HFFc6 (cell line): ENCODE measurements at places on chromosomes 4 and X.

- H3K36me3 ChIP-seq: no peaks in the 10 kb centered on the region
- no peak overlapping the region for H3K4me3 ChIP-seq
- peaks cover 2% of the 10 kb centered on the region; the same call in 1 of the 2 replicates for H3K27me3 ChIP-seq
- no peaks in the 10 kb centered on the region for H3K4me1 ChIP-seq
These were observed 85.5 kb downstream of the RTL3 start for GRCh38 chrX:78573630-78574029.

- H3K27ac ChIP-seq: no peak overlapping the region
- H3K4me3 ChIP-seq: no peak overlapping the region
- peaks cover 7% of the 10 kb centered on the region; the same call in 1 of the 2 replicates for H3K4me1 ChIP-seq
- H3K27me3 ChIP-seq: no peaks in the 10 kb centered on the region; the same call in 1 of the 2 replicates
- no peak for DNase-seq
These were observed 96.0 kb downstream of the DHRSX start for GRCh38 chrX:2404776-2405175.

DNA sequence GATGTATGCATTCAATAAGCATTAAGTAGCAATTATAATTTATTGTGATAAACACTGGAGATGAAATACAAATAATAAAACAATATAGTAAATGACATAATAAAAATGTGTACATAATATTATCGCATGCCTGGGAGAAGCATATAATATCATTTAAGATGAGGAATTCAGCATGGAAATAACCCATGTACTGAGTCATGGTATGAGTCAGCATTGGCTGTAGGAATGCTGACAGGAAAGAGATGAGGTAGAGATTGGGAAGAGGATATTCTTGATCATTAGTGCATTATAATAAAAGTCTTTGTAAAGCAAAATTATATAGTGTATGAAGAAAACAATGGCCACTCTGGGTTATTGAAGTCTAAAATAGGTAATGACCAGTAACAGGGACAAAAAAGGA lies 82.8 kb downstream of the MAGEB10 start:
- peak overlapping the region; percentile 70 for H3K4me3 ChIP-seq
- H3K4me1 ChIP-seq: peaks cover 17% of the 10 kb centered on the region
- peak; percentile 43 for DNase-seq
- H3K36me3 ChIP-seq: no peaks in the 10 kb centered on the region
- no peaks in the 10 kb centered on the region for H3K27me3 ChIP-seq

DNA sequence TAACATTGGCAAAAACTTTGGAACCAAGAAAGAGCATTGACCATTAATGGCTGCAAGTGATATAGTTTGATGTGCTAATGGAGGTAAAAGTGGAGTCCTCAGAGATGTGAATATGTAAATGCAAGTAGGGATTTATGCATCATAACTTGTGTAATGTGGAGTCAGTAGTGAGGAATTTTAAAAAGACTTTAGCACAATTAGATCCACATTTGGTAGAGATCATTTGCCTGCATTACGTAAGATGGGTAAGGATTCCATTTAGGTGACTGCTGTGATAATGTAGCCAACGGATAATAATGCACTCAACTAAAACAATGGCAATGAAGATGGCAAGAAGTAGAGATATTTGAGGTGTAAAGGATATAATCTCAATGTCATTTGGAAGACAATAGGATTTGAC lies 1128.4 kb downstream of the ADGRL3 start:
- H3K4me3 ChIP-seq: no peak overlapping the region
- no peak for DNase-seq
- H3K4me1 ChIP-seq: no peaks in the 10 kb centered on the region
- H3K27ac ChIP-seq: no peak overlapping the region

DNA sequence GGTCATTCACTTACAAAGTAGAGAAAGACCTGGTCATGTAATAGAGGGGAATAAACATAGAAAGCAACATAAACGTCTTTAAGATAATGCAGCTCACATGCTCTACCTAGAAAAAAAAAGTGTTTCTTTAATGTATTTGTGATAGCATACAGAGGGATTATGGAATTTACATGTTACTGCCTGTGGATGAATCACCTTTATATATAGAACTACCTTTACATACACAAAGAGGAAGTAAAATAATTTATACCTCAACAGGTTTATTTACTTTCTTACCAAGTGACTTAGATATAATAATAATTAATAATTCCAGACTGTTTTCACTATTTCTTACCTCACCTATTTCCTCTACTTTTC lies 81.5 kb downstream of the PPP3CA start:
- no peaks in the 10 kb centered on the region for H3K36me3 ChIP-seq
- no peak overlapping the region for H3K4me3 ChIP-seq
- peak overlapping the region; percentile 67; the same call in 1 of the 2 replicates for H3K27ac ChIP-seq
- no peaks in the 10 kb centered on the region for H3K27me3 ChIP-seq
- no peak for DNase-seq

- H3K4me3 ChIP-seq: no peak overlapping the region
- no peaks in the 10 kb centered on the region for H3K36me3 ChIP-seq
- H3K4me1 ChIP-seq: peaks cover 29% of the 10 kb centered on the region
- H3K27ac ChIP-seq: no peak overlapping the region
These were observed 288.6 kb upstream of the LDB2 start for GRCh38 chr4:17187003-17187402.

DNA sequence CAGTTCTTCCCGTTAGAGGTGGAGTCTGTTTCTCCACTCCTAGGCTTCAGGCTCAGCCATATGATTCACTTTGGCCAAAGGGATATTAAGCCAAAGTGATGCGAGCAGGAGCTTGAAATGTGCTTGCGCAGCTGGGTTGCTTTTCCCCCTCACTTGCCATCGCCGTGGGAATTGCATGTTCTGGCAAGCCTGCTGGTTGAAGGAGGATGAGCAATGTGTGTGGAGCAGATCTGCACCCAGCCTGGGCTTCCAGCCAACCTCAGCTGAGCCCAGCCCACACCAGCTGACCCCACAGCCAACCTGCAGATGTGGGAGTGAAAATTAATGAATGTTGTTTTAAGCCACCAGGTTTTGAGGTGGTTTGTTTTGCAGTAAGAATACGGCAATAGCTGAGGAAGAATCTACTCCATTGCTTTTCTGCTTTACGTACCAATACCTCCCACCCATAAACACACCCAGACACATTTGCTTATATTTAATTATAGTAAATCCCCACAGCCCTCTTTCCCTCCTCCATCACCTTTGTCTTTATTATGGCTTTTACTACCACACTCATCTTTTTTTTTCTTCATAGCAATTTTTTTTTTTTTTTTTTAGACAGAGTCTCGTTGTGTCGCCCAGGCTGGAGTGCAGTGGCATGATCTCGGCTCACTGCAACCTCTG lies 132.8 kb upstream of the FUNDC1 start:
- H3K4me3 ChIP-seq: peak overlapping the region; percentile 29; the same call in 1 of the 2 replicates
- H3K27ac ChIP-seq: no peak overlapping the region
- DNase-seq: peak; percentile 59
- peaks cover 6% of the 10 kb centered on the region; the same call in 1 of the 2 replicates for H3K27me3 ChIP-seq
- H3K4me1 ChIP-seq: peaks cover 8% of the 10 kb centered on the region

GRCh38 chr4:75391489-75392166 lies 122.6 kb downstream of the RCHY1 start:
- no peak overlapping the region for H3K27ac ChIP-seq
- H3K36me3 ChIP-seq: no peaks in the 10 kb centered on the region
- no peak for DNase-seq
- no peak overlapping the region for H3K4me3 ChIP-seq
- H3K27me3 ChIP-seq: no peaks in the 10 kb centered on the region; the same call in 1 of the 2 replicates
